ENCODE measurements at places on chromosomes 11 and 22. TPM values are rescaled to one million over a fixed set of nuclear protein-coding genes. Genes with fewer than 3 reads are reported as not detected.
A peak's percentile ranks its signal among the peaks of the same experiment; 100 is the strongest.

GRCh38 chr11:35553021-35553420 lies 27.6 kb upstream of the PAMR1 start:
- DNase-seq, result no peak
- H3K27ac ChIP-seq, result no peak overlapping the region
- no peak overlapping the region for H3K4me3 ChIP-seq
- no peaks in the 10 kb centered on the region for H3K36me3 ChIP-seq
- H3K4me1 ChIP-seq, result peaks cover 26% of the 10 kb centered on the region

DNA sequence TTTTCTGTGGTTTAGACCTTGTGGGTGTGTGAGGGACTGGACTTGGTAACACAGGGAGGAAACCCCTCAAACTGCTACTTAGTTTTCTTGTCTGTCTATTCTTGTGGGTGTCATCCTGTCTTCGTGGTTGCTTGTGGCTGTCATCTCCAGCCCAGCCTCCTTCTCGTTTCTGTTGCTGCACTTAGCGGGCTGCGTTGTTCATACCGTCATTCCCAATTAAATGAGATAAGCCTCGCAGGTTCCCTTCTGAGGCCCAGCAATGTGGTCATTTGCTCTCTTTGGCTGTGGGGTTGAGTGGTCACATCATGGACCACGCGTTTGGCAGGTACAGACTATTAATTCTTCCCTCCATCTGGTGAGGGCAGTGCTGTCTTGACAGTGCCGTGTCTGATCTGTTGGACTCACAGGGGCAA lies 18.8 kb downstream of the PANX1 start:
- peaks cover 3% of the 10 kb centered on the region for H3K4me1 ChIP-seq
- H3K27me3 ChIP-seq, result no peaks in the 10 kb centered on the region
- DNase-seq, result no peak
- no peaks in the 10 kb centered on the region for H3K36me3 ChIP-seq

DNA sequence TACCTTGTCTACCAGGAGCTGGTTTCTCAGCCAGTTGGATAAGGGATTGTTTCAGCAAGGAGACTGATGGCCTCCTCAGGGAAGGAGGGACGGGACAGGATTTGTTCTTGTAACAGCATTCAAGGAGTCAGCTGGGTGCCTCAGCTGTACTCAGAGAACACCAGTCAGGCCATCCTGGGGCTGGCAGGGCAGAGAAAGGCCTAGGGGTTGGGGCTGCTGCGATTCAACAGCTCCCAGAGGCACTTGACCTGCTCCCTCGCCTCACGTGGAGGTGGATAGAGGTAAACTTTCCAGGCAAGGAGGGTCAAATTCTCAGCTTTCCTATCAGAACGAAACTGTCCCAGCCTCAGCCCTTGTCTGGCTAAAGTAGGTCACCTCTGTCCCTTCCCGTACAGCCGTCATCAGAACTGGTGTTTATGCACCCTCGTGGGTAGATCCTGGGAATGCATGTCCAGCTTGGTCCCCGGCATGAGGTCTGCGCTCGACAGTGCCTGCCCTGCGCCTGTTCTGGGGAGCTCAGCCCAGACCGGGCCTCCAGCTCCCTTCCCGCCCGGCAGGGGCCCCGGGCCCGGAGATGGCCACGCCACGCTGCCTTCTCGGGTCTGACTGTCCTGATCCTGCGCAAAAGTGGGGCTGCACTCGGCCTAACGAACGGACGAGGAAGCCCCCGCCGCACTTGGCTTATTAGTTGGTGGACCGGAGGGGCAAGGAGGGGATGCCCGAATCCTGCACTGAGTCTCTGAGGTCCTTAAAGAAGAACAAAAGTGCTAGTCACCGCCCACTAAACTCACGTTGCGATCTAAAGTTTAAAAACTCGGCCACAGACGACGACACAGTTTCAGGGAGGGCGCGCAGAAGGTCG lies 762 bp upstream of the CCDC134 start:
- H3K4me1 ChIP-seq, result peaks cover 5% of the 10 kb centered on the region
- H3K27me3 ChIP-seq, result no peaks in the 10 kb centered on the region
- peak; percentile 27 for DNase-seq
- peak overlapping the region; percentile 83 for H3K4me3 ChIP-seq
- H3K27ac ChIP-seq, result peak overlapping the region; percentile 68

GRCh38 chr11:81220146-81220895 lies 1513.3 kb downstream of the FAM181B start:
- H3K4me1 ChIP-seq, result peaks cover 12% of the 10 kb centered on the region
- DNase-seq, result peak; percentile 37
- no peaks in the 10 kb centered on the region for H3K27me3 ChIP-seq
- H3K36me3 ChIP-seq, result no peaks in the 10 kb centered on the region

GRCh38 chr22:39907605-39908097 lies 6.8 kb downstream of the GRAP2 start:
- H3K4me3 ChIP-seq, result no peak overlapping the region
- no peaks in the 10 kb centered on the region for H3K4me1 ChIP-seq
- DNase-seq, result no peak
- peaks cover 5% of the 10 kb centered on the region for H3K27me3 ChIP-seq

- DNase-seq, result peak; percentile 23
- peaks cover 4% of the 10 kb centered on the region for H3K36me3 ChIP-seq
- no peaks in the 10 kb centered on the region for H3K27me3 ChIP-seq
- 0 out of 2 replicates have a peak, but pooled peaks cover 6% of the 10 kb centered on the region for H3K4me1 ChIP-seq
- no peak overlapping the region for H3K27ac ChIP-seq
- H3K4me3 ChIP-seq, result no peak overlapping the region
Measured at GRCh38 chr11:14578541-14578956, 58.4 kb upstream of the PSMA1 start.

The SLC15A3 gene
- total RNA-seq, result 1.0 TPM

GRCh38 chr11:74434528-74434927 lies 32.8 kb downstream of the KCNE3 start:
- H3K4me1 ChIP-seq, result no peaks in the 10 kb centered on the region
- DNase-seq, result no peak
- no peak overlapping the region for H3K4me3 ChIP-seq
- no peaks in the 10 kb centered on the region for H3K36me3 ChIP-seq
- no peak overlapping the region for H3K27ac ChIP-seq
- H3K27me3 ChIP-seq, result no peaks in the 10 kb centered on the region

DNA sequence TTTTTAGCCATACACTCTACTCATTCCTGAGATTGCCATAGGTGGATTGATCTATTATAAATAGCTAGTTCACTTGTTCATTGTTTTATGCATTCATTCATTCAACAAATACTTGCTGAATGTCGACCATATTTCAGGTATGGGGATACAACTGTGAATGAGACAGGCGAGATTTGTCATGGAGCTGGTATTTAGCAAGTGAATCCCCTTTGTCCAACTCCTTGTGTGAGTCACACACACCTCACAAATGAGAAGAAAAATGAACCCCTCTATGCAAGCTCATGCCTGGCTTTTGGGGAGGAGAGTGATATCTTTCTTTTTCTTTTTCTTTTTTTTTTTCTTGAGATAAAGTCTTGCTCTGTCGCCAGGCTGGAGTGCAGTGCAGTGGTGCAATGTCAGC lies 1.8 kb upstream of the AMPD3 start:
- no peaks in the 10 kb centered on the region for H3K27me3 ChIP-seq
- H3K4me1 ChIP-seq, result peaks cover 11% of the 10 kb centered on the region
- H3K36me3 ChIP-seq, result no peaks in the 10 kb centered on the region
- H3K4me3 ChIP-seq, result no peak overlapping the region

DNA sequence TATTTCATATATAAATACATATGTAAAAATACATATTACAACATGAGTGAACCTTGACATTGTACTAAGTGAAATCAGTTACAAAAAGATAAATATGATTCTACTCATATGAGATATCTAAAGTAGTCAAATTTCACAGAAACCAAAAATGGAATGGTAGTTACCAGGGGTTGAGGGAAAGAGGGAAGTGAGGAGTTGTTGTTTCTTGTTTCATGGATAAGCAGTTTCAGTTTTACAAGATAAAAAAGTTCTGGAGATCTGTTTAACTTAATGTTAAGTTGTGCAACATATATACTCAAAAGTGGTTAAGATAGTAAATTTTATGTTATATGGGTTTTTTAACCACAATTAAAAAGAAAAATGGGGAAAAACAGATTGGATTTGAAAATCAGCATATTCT lies 107.7 kb downstream of the ELP4 start:
- no peak overlapping the region for H3K27ac ChIP-seq
- DNase-seq, result no peak
- no peak overlapping the region for H3K4me3 ChIP-seq
- H3K27me3 ChIP-seq, result no peaks in the 10 kb centered on the region
- H3K4me1 ChIP-seq, result no peaks in the 10 kb centered on the region

GRCh38 chr22:40585310-40585751 lies 51.2 kb downstream of the MRTFA start:
- H3K4me3 ChIP-seq, result no peak overlapping the region
- H3K36me3 ChIP-seq, result 0 out of 2 replicates have a peak, but pooled peaks cover 3% of the 10 kb centered on the region
- H3K4me1 ChIP-seq, result no peaks in the 10 kb centered on the region
- H3K27me3 ChIP-seq, result no peaks in the 10 kb centered on the region
- no peak overlapping the region for H3K27ac ChIP-seq

- H3K27ac ChIP-seq, result peak overlapping the region; percentile 76
- H3K27me3 ChIP-seq, result no peaks in the 10 kb centered on the region
- H3K4me3 ChIP-seq, result peak overlapping the region; percentile 43
- peak; percentile 35 for DNase-seq
Measured at GRCh38 chr11:134950692-134951304, 538.8 kb upstream of the B3GAT1 start.

The CFAP300 gene
- total RNA-seq, result not detected

DNA sequence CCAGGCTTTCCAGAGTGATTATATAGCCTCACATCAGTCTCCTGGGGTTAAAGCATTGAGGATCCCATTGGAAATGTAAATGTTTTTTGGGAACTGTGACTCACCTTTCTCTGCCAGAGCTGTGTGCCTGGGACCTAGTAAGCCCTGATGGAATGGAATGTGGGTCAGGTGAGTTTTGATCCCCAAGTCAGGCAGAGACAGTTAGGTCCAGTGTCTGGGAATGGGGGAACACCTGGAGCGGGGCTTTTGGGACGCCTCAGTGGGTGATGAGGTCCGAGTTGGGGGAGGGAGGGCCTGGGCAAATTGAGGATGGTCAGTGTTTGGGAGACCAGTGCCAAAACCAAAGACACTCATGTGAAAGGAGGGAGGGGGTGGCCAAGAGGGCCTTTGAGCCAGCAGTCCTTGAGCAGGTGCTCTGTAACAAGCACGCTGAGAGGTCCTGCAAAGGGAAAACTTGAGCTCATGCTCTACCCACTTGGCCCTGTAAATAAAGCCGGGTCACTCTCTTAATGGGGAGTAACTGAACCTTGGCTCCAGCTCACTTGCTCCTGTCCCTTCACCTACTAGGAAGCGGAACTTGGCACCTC lies 104.7 kb downstream of the NAV2 start:
- H3K4me3 ChIP-seq, result no peak overlapping the region
- no peak for DNase-seq
- no peaks in the 10 kb centered on the region for H3K27me3 ChIP-seq
- H3K36me3 ChIP-seq, result peaks cover 2% of the 10 kb centered on the region
- no peak overlapping the region for H3K27ac ChIP-seq

- H3K27ac ChIP-seq, result no peak overlapping the region
- no peaks in the 10 kb centered on the region for H3K4me1 ChIP-seq
- no peak overlapping the region for H3K4me3 ChIP-seq
- no peak for DNase-seq
Measured at GRCh38 chr11:88284336-88285050, 53.0 kb downstream of the CTSC start.

DNA sequence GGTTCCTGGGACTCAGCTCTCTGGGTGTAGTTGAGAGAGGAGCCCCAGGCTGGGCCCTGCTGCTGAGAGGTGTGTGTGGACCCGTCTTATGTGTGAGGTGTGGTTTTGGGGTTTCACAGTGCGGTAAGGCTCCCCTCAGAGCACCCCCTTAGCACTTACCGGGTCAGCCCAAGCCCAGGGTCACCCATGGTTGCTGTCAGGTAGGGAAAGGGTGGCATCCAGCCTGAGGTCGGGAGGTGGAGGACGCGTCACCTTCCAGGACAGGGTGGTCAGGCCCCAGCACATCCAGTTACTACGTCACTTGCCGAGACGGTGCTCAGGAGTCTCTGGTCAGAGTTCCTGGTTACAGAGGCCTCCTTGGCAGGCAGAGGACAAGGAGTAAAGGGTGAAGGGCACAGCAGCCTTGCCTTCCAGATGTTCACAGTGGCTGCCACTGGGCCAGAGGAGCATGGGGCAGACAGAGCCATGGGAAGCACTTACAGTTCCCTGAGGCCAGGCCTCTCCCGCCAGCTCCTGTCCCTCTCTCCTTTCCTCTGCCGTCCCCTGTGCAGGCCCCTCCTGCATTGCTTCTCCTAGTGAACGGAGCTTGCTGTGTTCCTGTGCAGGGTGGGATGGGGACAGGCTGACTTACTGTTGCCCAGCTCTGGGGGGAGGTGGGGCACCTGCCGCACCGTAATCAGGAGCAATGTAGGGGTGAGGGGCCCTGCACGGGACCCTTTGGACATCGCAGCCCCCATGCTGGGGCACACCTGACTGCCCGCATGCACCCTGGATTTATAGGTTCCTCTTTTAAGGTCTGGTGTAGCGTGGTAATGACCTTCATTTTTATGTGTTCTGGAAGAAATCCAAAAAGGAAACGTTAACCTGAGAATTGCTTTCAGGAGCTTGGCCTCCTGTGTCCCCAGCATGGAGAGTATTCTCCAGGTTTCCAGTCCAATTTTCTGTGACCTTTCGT lies 285.9 kb downstream of the TBC1D22A start:
- no peaks in the 10 kb centered on the region for H3K36me3 ChIP-seq
- H3K4me1 ChIP-seq, result no peaks in the 10 kb centered on the region
- H3K27ac ChIP-seq, result no peak overlapping the region
- no peak overlapping the region for H3K4me3 ChIP-seq
- no peak for DNase-seq
- H3K27me3 ChIP-seq, result no peaks in the 10 kb centered on the region

DNA sequence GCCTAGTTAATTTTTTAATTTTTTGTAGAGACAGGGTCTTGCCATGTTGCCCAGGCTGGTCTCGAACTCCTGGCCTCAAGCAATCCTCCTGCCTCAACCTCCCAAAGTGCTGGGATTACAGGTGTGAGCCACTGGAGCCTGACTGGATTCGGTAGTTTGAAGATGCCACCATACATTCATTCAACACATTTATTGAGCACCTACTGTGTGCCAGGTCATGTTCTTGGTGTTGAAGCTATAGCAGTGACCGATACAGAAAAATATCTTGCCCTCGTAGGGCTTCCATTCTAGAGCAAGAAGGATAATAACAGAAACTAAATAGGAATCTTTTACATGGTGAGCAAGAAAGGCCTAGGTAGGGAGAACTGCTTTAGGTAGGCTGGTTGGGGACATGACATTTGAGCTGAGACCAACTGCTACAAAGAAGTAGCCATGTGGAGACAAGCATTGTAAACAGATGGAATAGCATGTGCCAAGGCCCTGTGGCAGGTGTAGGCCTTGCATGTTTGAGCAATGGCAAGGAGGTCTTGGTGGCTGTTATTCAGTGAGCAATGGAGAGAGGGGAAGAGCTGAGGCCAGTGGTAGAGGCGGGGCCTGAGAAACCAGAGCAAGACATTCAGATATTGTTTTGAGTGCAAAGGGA lies 1.7 kb upstream of the MYRF start:
- DNase-seq, result no peak
- no peak overlapping the region for H3K4me3 ChIP-seq
- no peak overlapping the region for H3K27ac ChIP-seq
- peaks cover 13% of the 10 kb centered on the region for H3K4me1 ChIP-seq
- no peaks in the 10 kb centered on the region for H3K27me3 ChIP-seq

Measured in SJCRH30 (cell line).